AG20443 (cell line): ENCODE measurements at places on chromosomes 3 and 15.

- no peak for DNase-seq
These were observed 99.8 kb downstream of the TRIM69 start for GRCh38 chr15:44836094-44836493.

DNA sequence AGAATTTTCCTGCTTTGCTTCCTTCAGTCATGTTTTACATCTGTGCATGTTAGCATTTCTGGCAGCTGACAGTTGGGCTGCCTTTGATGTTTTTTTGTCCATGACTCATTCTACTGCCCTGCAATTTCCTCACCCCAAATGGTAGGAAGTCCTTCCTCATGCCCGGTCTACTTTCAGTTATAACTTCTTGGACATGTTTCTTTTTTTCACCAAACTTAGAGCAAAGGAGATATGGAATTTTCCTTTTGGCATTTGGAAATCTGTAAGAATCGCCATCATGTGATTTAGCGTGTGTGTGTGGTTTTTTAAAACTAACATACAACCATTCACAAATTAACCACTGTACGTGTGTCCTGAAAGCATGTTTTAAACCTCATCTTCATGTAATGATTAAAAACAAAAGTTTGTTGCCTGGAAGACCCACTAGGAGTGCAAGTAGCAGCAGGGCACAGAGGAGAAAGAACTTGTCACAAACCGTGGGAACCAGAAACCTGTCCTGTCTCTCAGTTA is 430.7 kb upstream of the CFAP20DC start:
- DNase-seq: peak; percentile 82

GRCh38 chr3:53223541-53223966 is 32.3 kb downstream of the TKT start:
- DNase-seq: peak; percentile 6

DNA sequence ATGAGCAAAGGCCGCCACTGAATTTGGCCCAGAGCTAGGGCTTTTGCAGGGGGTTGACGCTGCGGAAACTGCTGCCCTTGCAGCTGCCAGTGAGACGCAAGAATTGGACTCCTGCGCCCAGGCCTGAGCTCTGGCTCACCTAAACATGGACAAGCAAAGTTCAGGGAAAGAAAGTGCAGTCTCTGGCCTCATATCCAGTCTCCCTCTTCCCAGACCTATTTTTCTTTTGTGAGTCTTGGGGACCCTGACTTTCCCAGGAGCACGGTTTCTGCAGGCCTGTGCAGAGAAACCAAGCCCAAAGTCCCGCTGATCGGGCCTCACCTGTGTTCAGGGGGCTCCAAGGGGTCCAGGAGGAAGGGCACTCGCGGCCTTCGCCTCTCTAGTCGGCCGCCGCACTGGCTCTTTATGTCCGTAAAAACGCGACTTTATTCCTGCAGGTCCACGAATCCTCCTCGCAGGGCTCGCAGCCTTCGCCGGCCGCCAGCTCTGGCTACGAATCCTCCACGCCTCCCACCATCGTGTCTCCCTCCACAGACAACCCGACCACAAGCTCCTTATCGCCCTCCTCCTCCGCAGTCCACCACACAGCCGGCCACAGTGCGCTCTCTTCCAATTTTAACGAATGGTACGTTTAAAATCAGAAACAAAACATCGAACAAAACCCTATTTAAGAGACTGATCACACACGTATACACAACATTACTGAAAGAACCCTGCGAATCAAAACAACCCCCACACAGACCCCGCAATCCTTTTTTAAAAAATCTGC is 3.9 kb downstream of the ZIC1 start:
- no peak for DNase-seq
